ENCODE measurements at places on chromosomes 2 and 18. TPM values are rescaled to one million over a fixed set of nuclear protein-coding genes. Genes with fewer than 3 reads are reported as not detected.

Gene PDK1
- 5.3 TPM for total RNA-seq

Gene DSG1
- total RNA-seq: not detected

Gene C2orf81
- 2.2 TPM for total RNA-seq

Gene SLC35G4
- total RNA-seq: not detected

Gene LHCGR
- not detected for total RNA-seq

Gene LRP1B
- not detected for total RNA-seq

Gene PLB1
- 1.8 TPM for total RNA-seq

Gene NIF3L1
- total RNA-seq: 42.6 TPM

Gene FASTKD1
- 25.8 TPM for total RNA-seq

Gene TTR
- total RNA-seq: not detected

Gene MAP2
- total RNA-seq: 1.3 TPM

Gene CXCR1
- not detected for total RNA-seq

Gene GPR45
- total RNA-seq: not detected

Gene CDCA7
- 43.9 TPM for total RNA-seq

Gene CRYGD
- total RNA-seq: not detected

Gene RSAD2
- 0.27 TPM for total RNA-seq

Gene DNAJC5G
- total RNA-seq: not detected

Gene FER1L5
- total RNA-seq: not detected

Gene SERPINB7
- 2.3 TPM for total RNA-seq

Gene RAB6D
- not detected for total RNA-seq

Gene CYBRD1
- total RNA-seq: 35.8 TPM

Gene CAVIN2
- 38.8 TPM for total RNA-seq

Gene AGPS
- 45.6 TPM for total RNA-seq

Gene NCOA1
- 7.3 TPM for total RNA-seq

Gene CROCC2
- not detected for total RNA-seq

Gene CPO
- total RNA-seq: not detected

Gene VWC2L
- total RNA-seq: not detected

Gene DSC2
- 0.86 TPM for total RNA-seq

Gene ZNF892
- 0.70 TPM for total RNA-seq

Gene AKAIN1
- not detected for total RNA-seq

Gene FOXI3
- not detected for total RNA-seq

Gene PAX8
- total RNA-seq: 1.5 TPM

Gene C2orf74
- total RNA-seq: 17.1 TPM

Gene CD8A
- 0.26 TPM for total RNA-seq

Gene LYPD6B
- total RNA-seq: not detected

Gene PLA2R1
- 2.7 TPM for total RNA-seq

Gene SLC23A3
- total RNA-seq: 0.46 TPM

Gene DYNAP
- total RNA-seq: not detected

Gene ZBTB7C
- not detected for total RNA-seq

Gene GRP
- total RNA-seq: not detected

Gene CRYGA
- total RNA-seq: not detected

Gene EVX2
- not detected for total RNA-seq

Gene DTNA
- total RNA-seq: 0.14 TPM

Gene FRZB
- 0.06 TPM for total RNA-seq

Gene LRRTM4
- total RNA-seq: not detected

Gene TPO
- not detected for total RNA-seq

Gene FOSL2
- 48.5 TPM for total RNA-seq

Gene SLC14A1
- not detected for total RNA-seq
